GM23338 (cell line): ENCODE measurements at places on chromosomes 11 and 22. TPM values are rescaled to one million over a fixed set of nuclear protein-coding genes. Genes with fewer than 3 reads are reported as not detected.

The TRIM48 gene
- polyA plus RNA-seq: not detected in 2 replicates

The HEPN1 gene
- not detected in 2 replicates for polyA plus RNA-seq

The VPS11 gene
- polyA plus RNA-seq: 11.5 and 15.5 TPM in 2 replicates

- peak; percentile 75 for DNase-seq
Measured at GRCh38 chr11:44133335-44133946, 38.0 kb downstream of the EXT2 start.

- no peak for DNase-seq
Measured at GRCh38 chr11:75463106-75463774, 30.2 kb upstream of the KLHL35 start.

DNA sequence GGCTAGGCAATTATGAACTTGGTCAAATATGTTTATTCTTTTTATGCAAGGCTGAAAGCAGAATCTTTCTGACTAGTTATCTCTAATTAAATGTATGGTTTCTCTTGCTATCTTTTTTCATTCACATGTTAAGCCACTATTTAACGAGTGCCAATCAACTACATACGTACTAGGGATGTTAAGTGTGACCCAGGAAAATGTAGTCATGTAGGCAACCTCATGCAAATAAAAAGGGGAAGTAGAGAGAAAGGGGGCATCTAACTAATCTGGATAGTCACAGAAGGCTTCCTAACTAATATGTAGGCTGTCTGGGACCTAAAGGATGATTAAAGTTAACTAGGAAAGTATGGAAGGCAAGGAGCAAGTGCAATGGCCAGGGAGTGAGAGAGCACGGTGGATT, 23.5 kb downstream of the TBRG1 start:
- DNase-seq: no peak

GRCh38 chr11:80388536-80388935, 947.7 kb upstream of the TENM4 start:
- DNase-seq: peak; percentile 8

GRCh38 chr11:23405350-23405937, 545.2 kb upstream of the CCDC179 start:
- DNase-seq: no peak

The MOV10L1 gene
- polyA plus RNA-seq: 1.2 and 1.8 TPM in 2 replicates

The LRRN4CL gene
- 0.08 and 0.10 TPM in 2 replicates for polyA plus RNA-seq

- DNase-seq: no peak
Measured at GRCh38 chr11:65218446-65218845, 36.7 kb downstream of the CAPN1 start.

DNA sequence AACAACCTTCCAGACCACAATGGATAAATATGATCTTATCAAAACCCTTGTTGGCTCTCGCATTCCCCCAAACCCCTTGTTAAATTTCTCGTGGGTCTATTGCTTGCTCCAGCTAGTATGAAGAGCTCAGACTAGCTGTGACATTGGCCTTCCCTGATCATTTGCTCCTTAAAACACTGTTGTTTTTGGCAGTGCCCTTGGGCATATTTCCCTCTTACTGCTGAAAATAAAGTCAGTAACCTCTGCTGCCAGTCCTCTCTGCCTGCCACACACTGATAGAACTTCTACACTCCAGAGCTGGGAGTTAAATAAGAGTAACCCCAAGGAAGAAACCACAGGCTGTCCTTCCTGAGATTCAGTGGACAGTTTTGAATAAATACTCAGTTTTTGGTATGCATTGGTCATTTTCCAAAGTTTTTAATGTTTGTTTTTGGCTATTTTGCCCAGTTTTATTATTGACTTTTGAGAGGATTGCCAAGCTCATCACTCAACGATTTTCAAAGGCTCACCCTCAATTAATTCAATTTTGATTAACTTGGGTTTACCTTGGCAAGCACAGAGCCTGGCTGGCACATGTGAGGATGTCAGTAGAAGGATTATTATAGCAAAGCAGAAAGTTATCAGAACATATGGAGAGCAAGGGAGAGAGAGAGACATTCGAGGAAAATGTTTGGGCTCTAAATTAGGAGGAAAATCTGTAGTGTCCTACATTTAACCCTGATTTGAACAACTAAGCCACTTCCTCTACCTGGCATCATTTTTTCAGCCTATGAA, 84.3 kb upstream of the SYN3 start:
- no peak for DNase-seq

DNA sequence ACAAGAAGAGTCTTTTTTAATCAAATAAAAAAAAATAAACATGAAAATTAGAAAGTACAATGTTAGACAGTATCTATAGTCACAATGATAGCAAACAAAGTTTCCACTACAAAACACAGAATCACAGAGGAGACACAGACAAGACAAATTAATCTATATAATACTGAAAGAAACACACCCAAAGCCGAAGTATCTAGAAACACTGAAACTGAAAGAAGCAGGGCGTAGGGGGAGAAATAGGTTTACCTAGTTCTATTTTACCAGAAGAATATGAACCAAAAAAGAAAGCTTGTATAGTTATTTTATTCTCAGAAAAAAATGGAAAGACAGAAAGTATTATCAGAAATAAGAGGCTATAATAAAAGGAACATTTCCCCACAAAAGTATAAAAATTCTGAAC, 27.1 kb upstream of the NUP50 start:
- DNase-seq: no peak

DNA sequence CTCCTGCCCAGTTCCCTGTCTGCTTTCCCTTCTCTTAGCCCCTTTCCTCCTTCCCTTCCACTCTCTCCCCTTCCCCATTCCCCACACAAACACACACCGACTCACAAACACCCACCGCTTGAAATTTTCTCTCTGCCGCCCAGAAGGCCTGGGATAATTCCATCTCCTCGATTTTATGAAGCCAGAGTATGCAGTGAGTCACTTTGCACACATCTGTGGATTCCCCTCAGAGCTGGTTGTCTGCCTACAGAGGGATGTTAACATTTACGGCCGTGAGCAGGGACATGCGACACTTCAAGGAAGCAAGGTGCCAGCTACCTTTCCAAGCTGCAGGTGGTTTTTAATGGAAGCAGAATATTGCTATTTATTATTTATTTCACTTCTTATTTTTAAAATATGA, 332.0 kb downstream of the TENM4 start:
- DNase-seq: no peak

DNA sequence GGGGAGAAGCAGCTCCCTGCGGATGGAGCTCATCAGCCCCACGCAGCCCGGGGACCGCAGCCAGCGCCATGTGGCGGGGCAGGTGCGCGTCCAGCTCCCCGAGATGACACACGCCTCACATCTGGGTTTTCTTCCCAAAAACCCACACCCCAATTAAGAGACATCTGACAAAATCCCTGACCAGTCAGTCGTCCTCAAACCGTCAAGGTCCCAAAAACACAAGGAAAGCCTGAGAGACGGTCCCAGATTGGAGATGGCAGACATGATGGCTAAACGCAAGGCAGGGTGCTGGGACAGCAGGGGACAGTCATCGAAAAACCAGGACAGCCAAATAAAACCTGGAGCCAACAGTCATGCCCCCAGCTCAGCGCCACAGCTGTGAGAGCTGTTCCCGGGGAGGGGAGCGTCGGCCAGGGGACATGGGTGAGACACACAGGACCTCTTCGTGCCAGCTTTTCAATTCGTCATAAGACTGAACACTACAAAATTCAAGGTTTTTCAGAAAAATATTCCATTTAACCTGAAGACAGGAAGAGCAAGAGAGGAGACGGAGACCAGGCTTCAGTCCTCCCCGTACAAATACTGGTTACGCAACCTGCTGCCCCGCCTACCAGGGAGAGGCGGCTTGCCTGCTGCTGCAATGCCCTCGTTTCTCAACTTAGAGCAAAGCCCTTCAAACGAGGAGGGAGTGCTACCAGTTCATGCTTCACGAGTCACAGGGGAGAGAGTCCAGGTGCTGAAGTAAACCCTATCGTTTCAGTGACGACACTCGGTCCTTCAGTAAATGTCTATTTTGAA, 10.5 kb downstream of the TOLLIP start:
- DNase-seq: peak; percentile 46

DNA sequence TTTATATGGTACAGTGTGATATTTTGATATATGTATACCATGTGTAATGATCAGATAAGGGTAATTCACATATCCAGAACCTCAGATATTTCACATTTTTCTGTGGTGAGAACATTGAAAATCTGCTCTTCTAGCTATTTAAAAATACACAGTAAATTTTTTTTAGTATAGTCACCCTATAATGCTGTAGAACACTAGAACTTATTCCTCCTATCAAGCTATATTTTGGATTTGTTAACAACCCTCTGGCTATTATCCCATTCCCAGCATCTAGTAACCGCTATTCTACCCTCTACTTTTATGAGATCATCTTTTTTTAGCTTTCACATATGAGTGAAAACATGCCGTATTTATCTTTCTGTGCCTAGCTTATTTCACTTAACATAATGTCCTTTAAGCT, 65.5 kb upstream of the SYT9 start:
- no peak for DNase-seq
